ENCODE measurements at places on chromosomes 3 and 15.

GRCh38 chr15:40858706-40859105, 14.9 kb downstream of the SPINT1 start:
- DNase-seq = no peak

DNA sequence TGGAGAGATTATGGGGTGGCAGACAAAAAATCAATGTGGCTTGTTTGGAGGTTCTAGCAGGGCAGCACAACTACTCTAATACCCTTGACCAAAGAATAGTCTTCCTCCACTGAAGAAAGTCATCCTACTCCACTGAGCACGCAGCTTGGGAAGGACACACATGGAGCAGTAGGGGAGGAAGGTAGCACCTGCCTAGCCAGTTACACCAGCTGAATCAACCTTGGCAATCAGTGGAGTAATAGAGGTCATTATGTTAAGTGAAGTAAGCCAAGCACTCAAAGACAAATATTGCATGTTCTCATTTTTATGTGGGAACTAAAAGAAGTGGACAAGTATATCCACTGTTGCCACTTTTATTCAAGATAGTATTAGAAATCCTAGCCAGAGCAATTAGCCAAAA, 555.8 kb upstream of the ALCAM start:
- DNase-seq = no peak

DNA sequence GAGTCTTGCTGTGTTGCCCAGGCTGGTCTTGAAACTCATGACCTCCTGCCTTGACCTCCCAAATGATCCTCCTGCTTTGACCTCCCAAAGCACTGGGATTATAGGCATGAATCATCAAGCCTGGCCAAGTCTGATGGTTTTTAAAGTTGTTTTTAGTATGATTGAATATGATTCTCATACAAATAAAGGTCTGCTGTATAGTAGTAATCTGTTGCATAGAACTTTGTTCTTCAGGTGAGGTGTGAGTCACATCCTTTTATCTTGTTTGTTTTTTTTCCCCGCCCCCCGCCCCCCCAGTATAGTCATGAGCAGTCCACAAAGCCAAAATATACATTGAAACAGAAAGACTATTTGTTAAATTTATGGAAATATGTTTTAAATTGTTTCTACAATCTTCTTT, 39.0 kb downstream of the UBE2E2 start:
- DNase-seq = no peak

DNA sequence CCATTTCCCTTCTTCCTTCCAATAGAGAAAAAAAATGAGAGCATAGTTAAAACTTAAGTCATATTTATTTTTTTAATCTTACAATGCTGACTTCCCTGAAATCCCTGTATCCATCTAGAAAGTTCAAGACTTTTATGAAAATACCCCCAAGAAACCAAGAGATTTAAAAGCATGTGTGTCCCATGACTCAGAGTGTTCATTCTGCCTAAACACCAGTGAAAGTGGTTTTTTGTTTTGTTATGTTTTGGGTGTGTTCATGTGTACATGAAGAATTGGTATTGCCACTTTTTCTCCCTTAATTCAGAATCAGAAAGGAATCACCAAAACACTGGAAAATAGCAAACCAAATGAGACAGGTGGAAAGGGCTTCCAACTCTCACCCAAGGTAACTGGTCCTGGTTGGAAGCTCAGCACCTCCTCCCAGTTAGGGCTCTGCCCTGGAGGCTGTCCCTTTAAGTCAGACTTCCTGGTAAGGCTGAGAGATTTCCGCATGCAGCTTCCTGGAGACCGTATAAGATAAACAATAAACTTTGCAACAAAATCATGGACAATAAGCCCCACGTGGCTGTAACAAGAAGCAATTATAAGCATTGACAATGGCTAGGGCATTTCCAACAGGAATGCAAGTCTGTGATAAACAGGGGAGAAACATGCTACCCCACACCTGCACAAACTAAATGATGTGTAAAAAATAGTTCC, 121.9 kb upstream of the ARHGEF3 start:
- no peak for DNase-seq

GRCh38 chr3:176219970-176220369, 977.3 kb downstream of the TBL1XR1 start:
- DNase-seq = no peak

GRCh38 chr3:143536817-143537535, 311.3 kb downstream of the SLC9A9 start:
- no peak for DNase-seq

DNA sequence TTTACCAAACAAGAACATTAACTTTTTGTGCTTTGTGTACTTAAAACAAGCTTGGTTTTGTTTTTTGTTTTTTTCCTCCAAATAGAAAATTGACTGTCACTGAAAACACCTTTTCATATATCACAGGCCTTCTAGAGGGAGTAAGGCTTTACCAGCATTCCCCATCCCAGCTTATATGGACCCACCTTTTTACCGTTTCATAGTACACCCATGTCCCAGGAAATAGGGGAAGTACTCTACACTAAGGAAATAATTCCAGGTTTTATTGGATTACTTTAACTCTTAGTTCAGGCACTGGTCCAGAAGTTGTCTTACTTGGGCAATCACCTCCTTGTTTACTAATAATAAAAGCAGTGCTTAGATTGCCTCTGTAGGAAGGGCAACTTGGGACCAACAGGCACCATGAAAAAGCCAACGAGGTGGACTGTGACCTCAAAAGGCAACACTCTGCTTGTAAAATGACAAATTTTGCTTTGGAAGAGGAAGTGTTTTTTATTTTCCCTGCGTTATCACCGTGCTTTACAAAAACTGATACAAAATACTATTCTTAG, 26.2 kb downstream of the HMG20A start:
- DNase-seq = no peak

DNA sequence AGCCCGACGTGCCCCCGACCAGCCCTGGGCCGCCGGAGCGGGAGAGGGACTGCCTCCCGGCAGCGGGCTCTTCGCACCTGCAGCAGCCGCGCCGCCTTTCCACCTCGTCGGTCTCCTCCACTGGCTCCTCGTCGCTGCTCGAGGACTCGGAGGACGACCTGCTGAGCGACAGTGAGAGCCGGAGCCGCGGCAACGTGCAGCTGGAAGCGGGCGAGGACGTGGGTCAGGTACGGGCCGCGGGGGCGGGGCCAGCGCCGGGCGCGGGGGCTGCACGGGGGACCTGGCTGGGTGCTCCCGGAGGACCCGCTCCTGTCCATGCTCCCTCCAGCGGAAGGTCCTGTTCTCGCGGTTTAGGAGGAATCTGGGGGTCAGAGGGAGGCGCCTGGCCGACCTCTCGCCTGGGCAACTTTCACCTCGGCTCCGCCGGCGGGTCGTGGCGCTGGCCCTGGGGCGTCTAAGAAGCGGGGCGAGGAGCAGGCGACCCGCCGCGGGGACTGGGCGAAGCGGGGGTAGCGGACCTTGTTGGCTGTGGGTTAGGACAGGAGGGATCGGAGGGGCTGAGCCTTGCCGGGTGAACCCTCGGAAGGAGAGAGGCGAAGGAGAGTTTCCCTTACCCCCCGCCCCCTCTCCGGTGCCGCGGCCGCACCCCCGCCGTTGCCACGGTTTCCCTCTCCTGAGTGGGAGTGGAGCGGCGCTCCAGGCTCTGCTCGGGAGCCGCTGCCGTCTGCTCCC, 682 bp downstream of the ITPKA start:
- DNase-seq = no peak

GRCh38 chr3:169563775-169564059, 99.8 kb downstream of the MECOM start:
- no peak for DNase-seq

- DNase-seq = no peak
These were observed 197.4 kb upstream of the MBNL1 start for GRCh38 chr3:152071315-152071714.

DNA sequence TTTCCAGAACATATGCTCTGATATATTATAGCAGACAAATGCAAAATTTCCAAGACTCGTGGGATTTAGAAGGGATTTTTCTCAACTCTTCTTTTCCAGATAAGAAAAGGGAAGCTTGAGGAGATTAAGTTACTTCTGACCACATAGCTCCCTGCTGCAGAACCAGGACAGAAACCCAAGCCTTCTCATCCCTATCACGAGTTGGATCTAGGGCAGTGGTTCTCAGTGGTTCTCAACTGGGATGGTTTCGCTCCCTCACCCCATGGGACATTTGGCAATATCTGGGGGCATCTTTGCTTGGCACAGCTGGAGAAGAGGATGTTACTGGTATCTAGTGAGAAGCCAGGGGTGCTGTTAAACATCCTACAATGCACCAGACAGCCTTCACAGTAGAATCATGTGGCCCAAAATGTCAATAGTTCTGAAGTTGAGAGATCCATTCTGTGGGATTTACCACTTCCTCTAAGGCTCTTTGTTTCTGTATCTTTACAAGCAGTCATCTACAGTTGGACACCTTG, 64.2 kb downstream of the LIPC start:
- no peak for DNase-seq

DNA sequence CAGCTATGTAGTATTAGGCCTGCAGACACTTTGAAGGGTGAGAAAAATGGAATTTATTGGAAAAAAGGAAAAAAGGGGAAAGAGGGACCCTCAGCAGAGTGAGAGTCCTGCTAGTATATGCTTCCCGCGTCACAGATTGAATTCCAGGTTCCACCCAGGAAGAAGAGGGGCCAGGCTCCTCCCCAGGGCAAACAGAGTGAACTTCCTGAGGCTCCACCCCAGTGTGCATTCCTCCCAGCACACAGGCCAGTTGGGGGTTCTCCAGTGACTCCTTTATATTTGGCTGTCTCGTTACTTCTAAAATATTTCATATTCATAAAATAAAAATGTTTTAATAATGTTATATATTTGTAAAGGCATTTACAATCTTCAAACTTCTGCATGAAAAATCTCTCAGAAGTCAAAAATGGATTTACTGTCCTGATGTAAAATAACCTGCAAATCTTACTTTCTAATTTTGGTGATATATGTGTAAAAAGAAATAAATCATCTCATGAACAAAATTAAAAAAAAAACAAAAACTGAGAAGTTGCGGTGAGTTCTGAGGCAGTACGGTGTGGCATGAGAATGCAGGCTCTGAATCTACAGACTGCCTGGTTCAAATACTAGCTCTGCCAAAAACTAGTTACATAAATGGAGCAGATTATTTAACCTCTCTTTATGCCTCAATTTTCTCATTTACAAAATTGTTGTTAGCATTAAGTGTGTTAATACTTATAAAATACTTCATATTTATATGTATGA, 175.8 kb upstream of the P2RY1 start:
- no peak for DNase-seq

DNA sequence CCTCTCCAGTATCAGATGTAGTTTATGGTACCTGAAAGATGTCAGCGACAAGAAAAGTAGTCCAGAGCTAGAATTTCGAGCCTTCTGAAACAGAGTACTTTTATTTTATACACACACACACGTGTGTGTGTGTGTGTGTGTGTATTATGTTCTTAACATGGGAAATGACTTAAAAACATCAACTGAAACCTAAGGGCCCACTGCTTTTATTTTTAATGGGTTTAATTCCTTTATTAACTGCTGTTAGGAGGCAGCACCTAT, 1.9 kb downstream of the TCF12 start:
- DNase-seq = no peak

DNA sequence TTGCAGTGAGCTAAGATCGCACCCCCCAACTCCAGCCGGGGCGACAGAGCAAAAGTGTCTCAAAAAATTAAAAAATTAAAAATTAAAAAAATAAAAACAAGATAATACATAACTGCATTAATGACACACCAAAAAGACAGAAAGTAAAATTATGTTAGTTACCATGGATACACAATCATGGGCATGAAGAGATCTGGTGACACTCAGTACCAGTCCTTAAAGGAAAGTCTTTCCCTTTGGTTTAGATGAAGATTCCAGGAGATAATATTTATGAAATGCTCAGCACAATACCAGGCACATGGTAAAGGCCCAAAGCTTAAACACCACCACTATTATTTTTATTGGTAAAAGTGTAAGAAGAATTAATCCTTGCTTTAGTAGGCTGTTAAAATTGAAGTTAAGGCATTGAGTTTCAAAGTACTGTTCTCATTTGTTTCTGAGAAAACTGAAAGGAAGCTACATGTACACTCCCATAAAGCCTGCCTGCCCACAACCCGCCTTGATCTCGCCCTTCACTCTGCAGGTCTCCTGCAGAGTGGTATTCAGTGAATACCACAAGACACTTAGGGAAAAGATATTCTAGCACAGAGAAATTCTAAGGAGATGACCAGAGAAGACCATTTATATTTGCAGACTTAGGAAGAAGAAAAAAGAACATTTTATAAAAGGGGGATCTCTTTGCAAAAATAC, 52.3 kb downstream of the SUCLG2 start:
- DNase-seq = no peak

DNA sequence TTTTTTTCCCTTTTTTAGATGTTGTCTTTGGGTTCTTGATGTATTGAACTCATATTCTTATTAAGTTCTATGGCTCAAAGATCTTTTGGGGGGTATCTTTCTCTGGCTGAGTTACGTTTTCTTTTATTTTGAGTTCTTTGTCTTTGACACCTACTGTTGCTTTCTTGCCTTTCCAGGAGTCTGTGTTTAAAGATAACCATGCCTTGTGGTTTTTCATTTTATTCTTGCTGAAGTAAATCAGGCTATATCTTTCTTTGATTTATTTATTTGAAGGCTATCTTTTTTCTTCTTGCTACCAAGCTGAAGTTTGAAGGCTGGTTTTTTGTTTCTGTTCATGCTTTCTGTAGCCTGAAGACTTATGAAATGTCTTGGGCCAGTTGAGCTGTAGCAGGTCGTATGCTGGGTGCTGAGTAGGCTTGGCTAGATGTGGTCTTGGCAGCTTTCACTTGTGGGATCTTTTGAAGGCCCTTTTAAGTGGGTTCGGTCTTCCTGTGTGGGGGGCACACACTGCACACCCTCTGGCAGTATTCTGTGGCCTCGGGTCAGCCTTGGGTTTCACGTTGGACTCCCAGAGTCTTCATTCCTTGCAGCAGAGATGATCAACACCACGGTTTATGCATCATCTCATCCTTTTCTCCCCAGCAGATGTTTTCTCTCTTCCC, 17.5 kb downstream of the SLCO3A1 start:
- no peak for DNase-seq

- no peak for DNase-seq
These were observed 73.7 kb downstream of the FOXB1 start for GRCh38 chr15:60077581-60078359.

- DNase-seq = no peak
These were observed 352.5 kb downstream of the DIPK2A start for GRCh38 chr3:144324076-144324475.

DNA sequence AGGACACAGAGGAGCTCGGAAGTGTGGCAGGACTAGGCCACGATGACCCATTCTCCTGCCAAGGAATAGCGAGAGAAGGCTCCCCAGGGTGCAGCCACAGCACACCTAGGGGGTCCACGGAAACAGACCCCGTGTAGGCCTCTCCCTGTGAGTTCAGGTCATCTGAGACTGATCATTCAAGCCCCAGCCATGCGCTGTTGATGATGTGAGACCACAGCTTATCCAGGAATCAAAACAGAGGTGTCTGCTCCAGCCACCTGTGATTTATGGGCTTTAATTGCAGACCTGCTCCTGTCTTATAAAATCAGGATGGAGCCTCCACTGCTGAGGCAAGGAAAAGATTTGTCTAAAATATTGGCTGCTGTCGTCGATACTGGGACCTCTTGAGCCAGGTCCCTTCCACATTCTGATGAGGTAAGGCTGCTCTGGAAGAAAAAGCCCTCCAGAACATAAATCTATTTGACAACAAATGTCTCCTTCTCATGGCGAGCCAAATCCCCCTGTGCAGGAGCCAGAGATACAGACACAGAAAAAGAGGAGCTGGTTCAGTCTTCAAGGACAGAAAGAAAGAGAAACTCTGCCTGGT, 186.7 kb downstream of the TJP1 start:
- DNase-seq = no peak
